ENCODE measurements at places on chromosomes 5 and 9.

GRCh38 chr5:75054134-75054930 is 2.0 kb upstream of the GCNT4 start:
- peak; percentile 62 for DNase-seq

DNA sequence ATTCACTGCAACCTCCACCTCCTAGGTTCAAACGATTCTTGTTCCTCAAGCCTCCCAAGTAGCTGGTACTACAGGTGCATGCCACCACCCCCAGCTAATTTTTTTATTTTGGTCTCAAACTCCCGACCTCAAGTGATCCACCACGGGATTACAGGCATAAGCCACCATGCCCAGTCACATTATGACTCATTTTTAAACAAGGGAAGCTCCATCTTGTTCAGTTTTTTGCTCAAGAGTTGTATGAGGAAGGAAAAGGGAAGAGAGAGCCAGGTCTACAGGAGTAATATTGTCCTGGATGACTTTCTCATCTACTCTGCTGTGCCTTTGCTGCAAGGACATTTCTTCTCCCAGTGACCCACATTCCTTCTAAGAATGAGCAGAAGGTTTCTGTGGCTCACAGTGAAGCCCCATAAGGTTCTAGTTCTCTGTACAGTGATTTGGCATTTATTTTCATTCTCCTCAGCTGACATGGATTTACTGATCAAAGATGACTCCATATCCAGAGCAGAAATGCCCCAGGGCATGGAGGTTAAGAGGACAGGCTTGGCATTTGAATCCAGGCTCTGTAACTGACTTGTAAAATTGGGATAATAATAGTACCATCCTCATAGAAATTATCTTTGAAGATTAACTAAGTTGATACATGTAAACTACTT is 153.5 kb downstream of the CDH6 start:
- DNase-seq: no peak

- DNase-seq: no peak
These were observed 3.9 kb downstream of the FNIP1 start for GRCh38 chr5:131792896-131793295.

DNA sequence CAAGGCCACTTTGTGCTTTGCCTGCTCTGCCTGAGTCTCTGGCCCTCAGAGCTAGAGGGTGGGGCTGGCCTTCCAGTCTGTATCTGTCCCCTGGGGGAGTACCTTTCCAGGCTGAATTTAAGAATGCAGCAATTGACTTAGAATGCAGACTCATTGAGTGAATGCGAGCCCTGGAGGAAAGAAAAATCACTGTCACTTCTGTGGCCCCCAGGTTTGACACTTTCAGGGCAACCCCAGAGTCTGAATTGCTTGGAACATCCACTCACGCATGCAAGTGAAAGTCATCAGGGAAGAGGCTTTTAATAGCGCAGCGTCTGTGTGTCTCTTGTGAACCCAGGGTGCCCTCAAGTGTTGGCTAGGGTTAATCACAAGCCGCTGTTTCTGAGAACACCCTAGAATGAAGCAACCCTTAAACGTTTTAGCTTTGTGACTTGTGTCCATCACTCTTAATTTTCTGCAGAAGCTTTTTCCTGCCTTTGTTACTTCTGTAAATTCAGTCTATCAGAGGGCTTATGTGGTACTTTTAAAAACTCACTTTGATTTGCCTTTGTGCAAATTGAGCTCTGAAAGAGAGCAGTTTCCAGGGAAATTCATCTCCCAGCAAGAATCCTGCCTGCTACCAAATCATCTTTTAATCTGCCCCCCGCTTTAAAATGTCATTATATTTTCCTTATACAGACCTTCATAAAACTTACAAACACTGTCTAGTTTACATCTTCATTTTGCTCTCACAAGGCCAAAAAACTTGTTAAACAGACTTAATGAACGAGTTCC is 146.8 kb upstream of the IQGAP2 start:
- peak; percentile 58 for DNase-seq

DNA sequence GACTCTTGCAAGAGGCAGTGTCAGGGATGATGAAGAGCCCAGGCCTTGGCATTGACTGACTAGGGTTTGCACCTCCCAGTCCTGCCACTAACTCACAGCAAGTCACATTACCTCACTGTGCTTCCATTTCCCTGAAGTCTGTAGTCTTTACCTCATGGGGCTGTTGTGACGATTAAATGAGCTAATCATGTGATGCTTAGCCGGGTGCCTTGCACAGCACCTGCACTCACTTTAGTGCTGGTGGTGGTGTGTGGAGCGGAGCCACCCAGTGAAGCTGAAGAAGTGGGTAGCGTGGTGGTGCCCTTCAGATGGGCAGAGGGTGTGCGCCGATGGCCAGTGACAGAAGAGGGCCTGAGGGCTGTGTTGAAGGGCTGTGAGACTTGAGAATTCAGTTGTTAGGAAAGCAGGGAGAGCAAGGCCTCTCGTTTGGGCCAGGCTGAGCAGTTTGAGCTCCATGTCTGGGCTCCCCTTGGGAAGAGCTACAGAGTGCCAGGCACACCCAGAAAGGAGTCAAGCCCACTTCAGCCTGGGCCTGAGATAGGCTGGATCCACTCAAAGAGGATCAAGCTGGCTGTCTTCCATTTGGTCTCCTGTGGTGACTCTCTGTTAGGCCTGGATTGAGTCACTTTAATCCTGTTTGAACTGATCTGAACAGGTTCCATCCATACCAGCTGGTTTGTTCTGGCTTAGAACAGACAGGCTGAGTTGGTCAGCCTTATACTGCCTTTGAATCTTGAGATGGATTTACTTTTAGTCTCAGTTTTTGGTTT is 42.5 kb downstream of the RALGPS1 start:
- no peak for DNase-seq

- no peak for DNase-seq
These were observed 173.9 kb downstream of the TRPM3 start for GRCh38 chr9:70947511-70947910.

DNA sequence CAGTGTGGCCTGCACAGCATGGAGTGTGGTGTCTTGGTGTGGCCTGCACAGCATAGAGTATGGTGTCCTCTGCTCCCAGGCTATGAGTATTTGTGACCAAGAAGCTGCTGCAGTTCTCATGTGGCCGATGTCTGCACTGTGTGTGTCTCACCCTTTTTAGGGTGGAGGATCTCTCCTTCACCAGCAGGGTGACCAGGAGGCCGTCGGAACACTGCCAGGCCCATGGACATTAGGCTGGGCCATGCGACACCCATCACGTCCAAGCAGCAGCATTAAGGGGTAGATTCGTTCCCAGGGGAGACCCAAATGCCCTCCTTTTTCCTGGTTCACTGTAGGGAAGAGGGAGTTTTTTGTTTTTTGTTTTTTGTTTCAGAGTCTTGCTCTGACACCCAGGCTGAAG is 115.3 kb upstream of the SPIN1 start:
- DNase-seq: no peak

DNA sequence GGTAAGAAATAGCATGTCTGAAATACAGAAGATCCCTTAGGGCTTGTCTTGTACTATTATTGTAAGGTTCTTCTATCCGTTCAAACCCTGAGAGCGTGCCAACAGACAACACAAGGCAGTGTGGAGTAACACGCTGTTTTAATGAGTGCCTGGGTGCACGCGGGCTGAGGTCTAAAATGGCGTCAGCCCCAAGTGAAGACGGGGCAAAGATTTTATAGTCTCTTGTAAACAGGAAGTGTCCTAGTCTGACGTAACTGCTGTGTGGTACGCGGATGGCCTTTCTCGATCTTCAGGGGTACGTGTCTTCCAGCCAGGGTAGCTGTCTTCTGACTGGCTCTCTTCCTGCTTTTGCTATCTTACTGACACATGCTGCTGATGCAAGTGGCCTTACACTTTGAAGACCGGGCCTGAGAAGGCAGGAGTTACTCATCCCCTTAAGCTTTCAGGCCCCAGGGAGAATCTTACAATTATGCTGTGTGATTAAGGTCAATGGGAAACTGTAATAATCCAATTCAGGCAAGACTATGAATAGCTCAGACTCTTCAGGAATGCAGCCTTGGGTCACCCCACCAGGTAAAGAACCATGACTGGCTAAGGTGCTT is 1812.0 kb upstream of the CDH9 start:
- DNase-seq: no peak

DNA sequence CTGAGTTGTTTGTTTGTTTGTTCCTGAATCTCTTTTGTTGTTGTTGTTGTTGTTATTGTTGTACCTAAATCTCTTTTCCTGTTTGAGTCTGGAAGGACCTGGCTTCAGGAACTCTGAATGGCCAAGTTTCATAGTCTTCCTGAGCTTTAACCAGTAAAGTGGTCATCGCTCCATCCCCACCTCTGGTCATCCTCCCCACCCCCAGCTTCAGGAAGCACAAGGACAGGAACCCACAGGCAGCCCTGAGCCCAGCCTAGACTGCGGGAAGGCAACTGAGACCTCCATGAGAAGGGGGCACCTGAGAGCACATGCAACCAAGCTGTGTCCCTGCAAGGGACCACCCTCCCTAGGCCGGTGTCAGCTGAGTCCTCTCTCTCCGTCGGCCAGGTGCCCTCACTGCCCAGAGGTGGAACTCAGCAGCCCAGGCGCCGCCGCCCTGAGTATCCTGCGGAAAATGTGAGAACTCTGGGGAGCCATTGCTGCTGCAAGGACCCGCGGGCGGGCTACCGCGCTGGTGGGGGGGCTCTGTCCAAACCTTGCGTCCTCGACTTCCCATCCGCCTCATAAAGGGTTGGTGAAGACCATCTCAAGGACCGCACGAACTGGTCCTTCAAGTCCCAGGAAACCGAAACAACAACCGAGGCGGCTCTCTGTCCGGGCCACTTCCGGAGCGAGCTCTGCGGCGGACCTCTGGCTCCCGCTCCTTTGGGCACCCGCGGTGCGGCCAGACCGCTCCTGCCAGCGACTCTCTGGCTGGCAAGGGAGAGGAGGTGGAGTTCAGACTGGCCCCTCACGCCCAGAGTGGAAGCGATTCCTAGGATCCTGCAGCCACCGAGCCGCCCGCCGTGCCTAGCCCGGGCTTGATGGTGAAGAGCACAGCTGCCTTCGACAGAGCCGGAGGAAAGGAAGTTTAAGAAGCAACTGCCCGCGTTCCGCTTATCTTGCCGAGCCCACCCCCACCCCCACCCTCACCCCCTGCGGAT is 4.2 kb downstream of the BARX1 start:
- no peak for DNase-seq

DNA sequence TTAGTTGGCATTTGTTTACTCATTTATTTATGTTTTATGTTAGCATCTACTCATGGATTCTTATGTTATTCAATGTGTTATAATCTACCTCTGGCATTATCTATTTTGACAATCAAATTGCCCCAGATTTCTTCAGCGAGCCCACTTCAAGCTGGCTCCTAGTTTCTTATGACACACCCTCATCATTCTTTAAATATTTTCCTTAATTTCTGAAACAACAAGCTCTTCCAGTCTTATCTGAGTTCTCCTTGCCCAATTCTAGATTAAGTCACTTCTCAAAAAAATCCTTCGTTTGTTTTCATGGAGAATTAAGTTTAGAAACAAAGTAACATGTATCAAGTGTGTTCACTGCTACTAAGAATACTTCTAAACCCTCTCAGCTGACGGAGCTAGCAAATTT is 229.8 kb downstream of the SEMA5A start:
- DNase-seq: no peak

GRCh38 chr5:2136728-2137333 is 254.1 kb upstream of the IRX4 start:
- no peak for DNase-seq

GRCh38 chr9:107043886-107044285 is 180.9 kb downstream of the ZNF462 start:
- DNase-seq: no peak
